ENCODE measurements at places on chromosomes 2 and 18.

- DNase-seq: no peak
Measured at GRCh38 chr2:218885981-218886947, 5.6 kb downstream of the WNT10A start.

- no peak for DNase-seq
Measured at GRCh38 chr2:201806442-201807170, at the start of gene CDK15. Gene CDK15 (plus strand): TSS chr2:201806537. CDS start chr2:201806665, 128 bp downstream.

DNA sequence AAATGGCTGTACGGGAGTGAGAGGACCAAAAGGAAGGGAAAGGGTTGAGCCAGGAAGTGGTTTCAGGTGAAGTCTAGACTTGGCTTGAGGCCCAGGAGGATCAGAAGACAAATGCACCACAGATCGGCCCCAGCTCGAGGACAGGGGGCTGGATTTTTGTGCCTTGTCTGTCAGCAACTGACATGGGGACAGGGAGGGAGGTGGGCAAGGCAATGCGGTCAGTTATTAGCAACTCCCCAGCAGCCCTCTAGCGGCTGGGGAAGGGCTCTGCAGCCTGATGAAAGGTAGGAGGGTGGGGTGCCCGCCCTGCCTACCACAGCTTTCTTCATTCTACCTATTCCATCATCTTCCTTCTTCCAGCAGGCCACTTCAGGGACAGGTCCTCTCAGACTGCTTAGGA, 50.0 kb downstream of the CPO start:
- DNase-seq: no peak

- DNase-seq: peak; percentile 7
Measured at GRCh38 chr2:49490710-49491109, 336.4 kb upstream of the FSHR start.

DNA sequence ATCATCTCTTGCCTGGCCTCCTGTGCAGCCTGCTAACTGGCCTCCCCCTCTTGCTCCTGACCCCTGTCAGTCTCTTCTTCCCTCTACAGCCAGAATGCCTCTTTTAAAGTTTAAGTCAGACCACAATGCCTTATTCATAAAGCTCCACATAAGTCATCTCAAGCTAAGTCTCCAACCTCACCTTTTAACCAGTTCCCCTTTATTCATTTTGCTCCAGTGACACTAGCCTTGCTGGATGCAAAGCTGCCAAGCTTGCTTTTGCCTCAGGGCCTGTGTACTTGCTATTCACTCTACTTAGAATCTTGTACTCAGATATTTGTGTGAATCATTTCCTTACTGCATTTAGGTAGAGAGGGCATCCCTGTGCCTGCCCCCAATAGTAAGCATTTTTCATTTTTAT, 180.9 kb downstream of the PDE1A start:
- no peak for DNase-seq
